ENCODE measurements at places on chromosomes 4 and X.

- peaks cover 15% of the 10 kb centered on the region for H3K4me1 ChIP-seq
- DNase-seq, result no peak
- no peak overlapping the region for H3K4me3 ChIP-seq
Observed at GRCh38 chrX:25016361-25016671, 551 bp upstream of the ARX start.

DNA sequence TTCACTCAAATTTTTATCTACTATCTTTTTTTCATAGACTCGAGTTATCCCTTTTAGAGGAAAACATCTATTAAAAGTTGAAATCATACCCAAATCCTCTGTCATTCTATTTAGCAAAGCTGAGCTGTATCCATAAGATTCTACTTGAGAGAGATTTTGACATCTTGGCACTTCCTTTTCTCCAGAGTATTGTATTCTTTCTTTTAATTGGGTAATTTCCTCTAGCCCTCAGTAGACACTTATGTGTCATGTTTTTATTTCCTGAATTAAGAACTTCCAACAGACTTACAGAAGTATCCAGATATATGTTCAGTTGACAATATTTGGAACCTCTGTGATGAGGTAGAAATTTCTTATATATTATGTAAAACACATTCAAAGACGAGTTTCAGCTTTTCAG lies 201.6 kb upstream of the NR3C2 start:
- H3K36me3 ChIP-seq, result no peaks in the 10 kb centered on the region
- no peak overlapping the region for H3K27ac ChIP-seq
- H3K4me1 ChIP-seq, result no peaks in the 10 kb centered on the region
- DNase-seq, result no peak

DNA sequence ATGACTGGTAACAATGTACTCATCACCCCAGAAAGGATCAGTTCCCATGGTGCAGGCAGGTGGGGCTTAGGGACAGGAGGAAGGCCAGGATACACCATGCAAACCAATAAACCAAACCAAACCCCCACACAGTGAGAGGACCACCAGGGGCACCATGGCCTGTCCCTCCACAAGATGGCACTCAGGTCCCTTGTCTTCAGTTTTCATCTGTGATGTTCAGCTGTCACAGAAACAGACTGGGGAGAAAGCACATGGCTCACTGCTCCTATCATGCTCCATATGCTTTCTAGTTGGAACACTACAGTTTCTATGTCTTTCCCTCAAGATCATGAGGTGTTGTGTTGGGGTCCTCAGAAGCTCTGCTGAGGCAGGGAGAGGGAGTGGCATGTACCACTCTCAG lies 10.1 kb downstream of the HS3ST1 start:
- no peak overlapping the region for H3K27ac ChIP-seq
- peaks cover 2% of the 10 kb centered on the region for H3K27me3 ChIP-seq
- no peak overlapping the region for H3K4me3 ChIP-seq
- no peaks in the 10 kb centered on the region for H3K4me1 ChIP-seq
- H3K36me3 ChIP-seq, result no peaks in the 10 kb centered on the region
- peak; percentile 18 for DNase-seq

DNA sequence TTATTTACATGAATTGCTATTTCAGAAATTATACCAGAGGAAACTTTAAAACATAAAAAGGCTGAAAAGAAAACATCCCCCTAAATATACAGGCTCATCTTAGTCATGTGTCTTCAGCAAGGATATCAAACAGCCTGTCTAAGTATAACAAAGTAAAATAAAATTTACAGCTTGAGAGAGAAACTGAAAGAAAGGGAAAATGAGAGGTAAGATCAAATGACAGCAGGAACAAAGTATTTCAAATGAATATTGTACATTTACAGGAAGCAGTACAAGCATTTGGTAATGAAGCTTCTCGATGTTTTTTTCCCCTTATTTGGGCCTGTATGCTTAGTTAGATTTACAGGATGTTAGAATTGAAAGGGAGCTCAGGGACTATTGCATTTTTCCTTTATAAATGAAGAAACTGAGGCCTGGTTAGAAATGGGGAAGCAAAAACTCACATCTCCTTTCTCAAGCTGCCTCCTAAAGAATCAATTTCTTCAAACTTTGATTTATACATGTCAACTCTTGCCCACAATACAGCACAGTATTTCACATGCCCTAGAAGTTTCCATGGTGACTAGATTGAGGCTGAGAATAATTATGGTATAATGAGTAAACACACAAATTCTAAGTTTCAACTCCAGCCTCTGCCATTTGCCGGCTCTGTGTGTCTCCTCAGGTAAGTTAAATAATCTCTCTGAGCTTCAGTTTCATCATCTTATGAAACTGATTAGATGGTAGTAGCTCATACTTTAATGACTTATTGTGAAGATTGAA lies 29.3 kb downstream of the DAPP1 start:
- H3K4me1 ChIP-seq, result peaks cover 70% of the 10 kb centered on the region
- H3K4me3 ChIP-seq, result no peak overlapping the region
- peaks cover 25% of the 10 kb centered on the region for H3K36me3 ChIP-seq
- no peaks in the 10 kb centered on the region for H3K27me3 ChIP-seq

- DNase-seq, result no peak
- no peaks in the 10 kb centered on the region for H3K36me3 ChIP-seq
- no peaks in the 10 kb centered on the region for H3K27me3 ChIP-seq
- no peak overlapping the region for H3K4me3 ChIP-seq
- no peak overlapping the region for H3K27ac ChIP-seq
Observed at GRCh38 chr4:69773484-69773883, 13.1 kb upstream of the SULT1B1 start.

GRCh38 chrX:2484256-2484655 lies 16.5 kb downstream of the DHRSX start:
- H3K36me3 ChIP-seq, result peaks cover 28% of the 10 kb centered on the region
- peaks cover 2% of the 10 kb centered on the region for H3K4me1 ChIP-seq
- H3K27ac ChIP-seq, result no peak overlapping the region
- no peak for DNase-seq
- H3K27me3 ChIP-seq, result no peaks in the 10 kb centered on the region
- H3K4me3 ChIP-seq, result no peak overlapping the region

DNA sequence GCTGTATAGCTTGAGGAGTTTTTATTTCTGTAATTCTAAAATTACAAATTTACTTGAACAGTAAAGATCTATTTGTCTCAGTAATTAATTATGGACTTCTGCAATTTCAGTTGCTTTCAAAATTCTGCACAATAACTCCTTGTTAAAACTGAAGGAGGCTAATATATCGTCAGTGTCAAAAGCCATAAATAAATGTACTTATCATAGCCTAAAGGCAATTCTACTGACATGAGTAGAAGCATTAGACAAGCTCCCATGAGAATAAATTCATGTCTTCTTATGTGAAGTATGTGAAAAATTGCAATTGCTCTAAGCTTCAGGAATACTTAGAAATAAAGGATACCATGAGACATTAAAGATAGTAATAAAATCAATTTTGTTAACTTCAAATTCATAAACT lies 381.2 kb upstream of the PCDH10 start:
- no peaks in the 10 kb centered on the region for H3K27me3 ChIP-seq
- no peaks in the 10 kb centered on the region for H3K36me3 ChIP-seq
- H3K4me3 ChIP-seq, result no peak overlapping the region
- no peak for DNase-seq
- no peak overlapping the region for H3K27ac ChIP-seq

GRCh38 chr4:31741326-31741725 lies 1021.2 kb downstream of the PCDH7 start:
- DNase-seq, result no peak
- H3K27me3 ChIP-seq, result no peaks in the 10 kb centered on the region
- no peaks in the 10 kb centered on the region for H3K4me1 ChIP-seq
- no peak overlapping the region for H3K27ac ChIP-seq
- no peak overlapping the region for H3K4me3 ChIP-seq
- no peaks in the 10 kb centered on the region for H3K36me3 ChIP-seq

GRCh38 chr4:122045533-122045932 lies 93.7 kb upstream of the TRPC3 start:
- H3K4me1 ChIP-seq, result no peaks in the 10 kb centered on the region
- no peak for DNase-seq
- H3K27ac ChIP-seq, result no peak overlapping the region
- peaks cover 3% of the 10 kb centered on the region for H3K27me3 ChIP-seq

GRCh38 chr4:526971-527460 lies 28.0 kb downstream of the PIGG start:
- no peak for DNase-seq
- no peak overlapping the region for H3K4me3 ChIP-seq
- no peak overlapping the region for H3K27ac ChIP-seq
- no peaks in the 10 kb centered on the region for H3K4me1 ChIP-seq

DNA sequence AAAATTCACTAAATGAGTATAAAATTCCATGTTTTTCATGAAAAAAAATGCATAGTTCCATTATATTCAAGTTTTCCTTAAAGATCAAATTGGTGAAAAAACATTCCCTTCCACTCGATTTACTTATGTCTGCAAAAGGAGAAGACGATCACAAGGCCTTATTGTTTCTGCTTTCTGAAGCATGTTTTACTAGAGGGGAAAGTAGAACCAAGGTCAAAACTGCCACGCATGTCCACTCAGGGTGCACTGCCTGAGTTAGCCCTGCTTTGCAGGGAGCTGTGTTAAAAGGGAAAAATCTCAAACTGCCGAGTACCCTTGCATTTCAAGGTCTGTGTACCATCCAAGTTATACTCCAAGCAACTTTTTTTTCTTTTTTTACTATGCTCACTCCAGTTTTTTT lies 57.2 kb downstream of the TRAPPC11 start:
- H3K4me1 ChIP-seq, result peaks cover 1% of the 10 kb centered on the region
- H3K4me3 ChIP-seq, result no peak overlapping the region
- H3K27me3 ChIP-seq, result peaks cover 1% of the 10 kb centered on the region
- no peak for DNase-seq
- H3K27ac ChIP-seq, result no peak overlapping the region
